NCI-H82 (cell line): ENCODE measurements at places on chromosomes 1 and 21.
A peak's percentile ranks its signal among the peaks of the same experiment; 100 is the strongest.

DNA sequence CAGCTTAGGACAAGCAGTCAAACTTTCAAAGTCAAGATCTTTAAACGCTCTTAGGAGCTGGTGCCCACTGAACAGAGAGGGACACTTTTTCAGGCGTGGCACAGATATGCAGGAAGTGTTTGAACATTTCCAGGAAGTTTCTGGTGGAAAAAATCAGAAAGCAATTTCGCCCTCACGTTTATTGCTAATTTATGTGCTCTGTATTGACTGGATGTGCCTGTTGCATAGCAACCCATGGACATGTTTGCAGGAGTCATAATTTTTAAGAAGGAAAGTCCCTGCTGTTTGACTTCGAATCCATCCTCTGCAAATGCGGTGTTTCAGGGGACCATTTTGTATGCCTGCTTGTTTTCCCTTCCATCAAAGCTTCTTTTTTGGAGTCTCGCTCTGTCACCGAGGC is 239.9 kb upstream of the IRF2BP2 start:
- DNase-seq: no peak

- no peak for DNase-seq
These were observed 388.5 kb downstream of the LMO4 start for GRCh38 chr1:87717157-87717670.

DNA sequence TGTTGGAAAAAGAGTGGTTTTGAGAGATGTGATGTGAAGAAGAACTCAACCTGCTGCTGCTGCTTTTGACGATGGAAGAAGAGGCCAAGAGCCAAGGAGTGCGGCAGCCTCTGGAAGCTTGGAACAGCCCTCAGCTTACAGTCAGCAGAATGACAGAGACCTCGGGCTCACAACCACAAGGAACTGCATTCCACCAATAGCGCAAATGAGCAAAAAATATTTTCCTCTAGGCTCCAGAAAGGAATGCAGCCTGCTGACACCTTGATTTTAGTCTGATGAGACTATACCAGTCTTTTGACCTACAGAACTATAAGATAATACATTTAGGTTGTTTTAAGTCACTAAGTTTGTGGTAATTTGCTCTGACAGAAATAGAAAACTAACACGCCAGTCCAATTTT is 10.2 kb downstream of the SDHB start:
- DNase-seq: no peak

GRCh38 chr1:184060316-184060715 is 8.8 kb downstream of the TSEN15 start:
- no peak for DNase-seq

DNA sequence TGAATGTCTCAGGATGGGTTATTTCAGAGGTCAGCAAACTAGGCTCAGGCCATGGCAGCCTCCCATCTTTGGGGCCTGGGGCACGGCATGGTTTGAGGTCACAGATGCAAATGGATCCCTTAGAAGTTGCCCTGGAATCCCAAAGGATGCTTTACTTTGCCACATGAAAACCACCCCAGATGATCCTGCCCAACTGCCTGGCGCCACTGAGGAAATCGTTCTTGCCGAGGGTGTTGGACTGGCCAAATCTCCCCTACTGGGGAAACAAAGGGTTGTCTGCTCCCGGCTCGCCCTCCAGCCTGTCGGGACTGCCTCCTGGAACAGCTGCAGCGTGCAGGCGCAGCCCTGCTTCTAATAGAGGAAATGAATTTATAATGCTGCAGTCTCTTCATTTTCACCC is 173.0 kb upstream of the LMO4 start:
- DNase-seq: no peak

GRCh38 chr21:41142051-41142795 is 25.7 kb upstream of the BACE2 start:
- DNase-seq: peak; percentile 33

DNA sequence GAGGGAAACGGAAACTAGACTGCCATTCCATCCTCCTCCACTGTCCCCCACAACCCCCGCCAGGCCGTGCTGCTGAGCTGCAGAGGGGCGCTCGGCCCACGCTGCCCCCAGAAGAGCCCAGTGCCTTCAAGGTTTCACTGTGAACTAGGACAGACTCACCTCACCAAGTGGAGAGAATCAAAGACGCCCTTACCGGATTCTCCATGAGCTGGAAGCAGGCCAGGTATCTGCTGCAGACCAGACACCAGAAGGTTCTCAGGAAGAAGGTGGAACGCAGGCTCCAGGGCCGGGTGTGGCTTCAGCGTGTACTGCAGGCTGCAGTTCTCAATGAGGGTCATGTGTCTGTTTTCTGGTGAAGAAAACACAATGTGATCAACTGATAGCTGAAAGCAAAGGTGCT is 30.6 kb downstream of the NPHP4 start:
- no peak for DNase-seq

DNA sequence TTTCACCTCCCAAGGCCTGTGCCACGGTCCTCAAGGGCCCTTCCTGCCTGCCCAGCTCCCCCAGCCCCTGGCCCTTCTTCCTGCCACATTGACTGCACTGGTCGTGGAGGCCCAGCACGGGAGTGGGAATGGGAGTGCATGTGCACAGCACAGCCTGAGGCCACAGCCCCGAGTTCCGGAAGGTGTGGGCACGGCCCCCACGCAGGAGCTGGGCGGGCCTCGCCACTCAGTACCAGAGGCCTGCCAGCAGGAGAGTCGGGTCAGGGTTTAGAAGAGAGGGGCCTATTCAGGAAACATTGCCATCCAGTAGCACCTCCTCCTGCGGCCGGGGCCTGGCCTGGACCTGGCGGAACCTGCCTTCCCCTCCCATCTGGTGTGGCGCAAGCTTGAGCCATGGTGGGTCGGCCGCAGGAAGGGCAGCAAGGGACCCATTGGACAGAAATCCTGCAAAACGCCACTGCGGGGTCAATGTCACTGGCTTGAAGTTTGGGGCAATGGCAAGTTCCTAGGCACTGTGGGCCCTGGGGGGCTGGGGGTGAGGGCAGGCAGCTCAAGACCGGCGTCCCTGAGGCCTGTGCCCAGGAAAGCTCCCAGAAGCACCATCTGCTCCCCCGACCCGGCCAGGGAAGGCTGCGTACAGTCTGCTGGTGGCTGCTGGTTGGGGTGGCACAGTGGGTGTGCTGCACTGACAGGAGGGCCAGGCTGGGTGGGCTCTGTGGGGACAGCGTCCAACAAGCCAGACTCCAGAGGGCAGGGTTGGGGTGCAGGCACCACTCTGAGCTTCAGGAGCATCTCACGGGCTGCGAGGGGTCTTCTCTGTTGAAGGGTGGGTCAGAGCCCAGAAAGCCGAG is 1.8 kb upstream of the TMEM52 start:
- no peak for DNase-seq
